ENCODE measurements at places on chromosomes 1 and 21.

GRCh38 chr1:59292562-59292961 lies 4.3 kb upstream of the FGGY start:
- DNase-seq, result no peak

DNA sequence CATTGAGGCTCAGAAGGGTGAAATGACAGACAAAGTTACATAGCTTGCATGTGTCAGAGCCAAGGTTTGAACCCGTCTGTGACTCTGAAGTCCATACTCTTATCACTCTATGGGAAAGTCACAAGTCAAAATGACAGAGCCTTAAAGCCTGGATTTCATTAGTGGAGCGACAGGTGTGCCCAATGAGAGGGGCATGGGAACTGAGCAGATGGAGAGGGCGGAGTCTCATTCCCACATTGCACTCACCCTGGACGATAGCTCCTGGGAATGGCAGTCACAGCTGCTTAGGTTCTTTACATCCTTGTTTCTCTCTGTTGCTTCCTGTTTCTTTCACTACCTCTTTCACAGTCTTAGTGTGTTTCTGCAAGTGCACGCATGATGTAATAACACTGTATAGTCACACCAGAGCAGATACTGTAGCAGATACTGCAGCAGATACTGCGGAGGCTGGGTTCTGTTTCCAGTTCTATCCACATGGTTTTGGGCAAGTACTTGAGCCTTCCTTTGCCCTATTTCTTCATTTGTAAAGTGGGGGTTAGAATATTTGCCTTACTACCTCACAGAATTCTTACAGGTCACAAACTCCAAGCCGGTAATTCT lies 127.2 kb downstream of the ZSCAN20 start:
- DNase-seq, result no peak

GRCh38 chr1:211135342-211135950 lies 1.5 kb upstream of the KCNH1 start:
- peak; percentile 61 for DNase-seq

GRCh38 chr1:172112576-172112975 lies 271.3 kb downstream of the DNM3 start:
- DNase-seq, result no peak

GRCh38 chr1:108585313-108585712 lies 25.4 kb downstream of the EEIG2 start:
- no peak for DNase-seq

- DNase-seq, result no peak
Measured at GRCh38 chr1:209620487-209620884, 31.7 kb downstream of the LAMB3 start.

DNA sequence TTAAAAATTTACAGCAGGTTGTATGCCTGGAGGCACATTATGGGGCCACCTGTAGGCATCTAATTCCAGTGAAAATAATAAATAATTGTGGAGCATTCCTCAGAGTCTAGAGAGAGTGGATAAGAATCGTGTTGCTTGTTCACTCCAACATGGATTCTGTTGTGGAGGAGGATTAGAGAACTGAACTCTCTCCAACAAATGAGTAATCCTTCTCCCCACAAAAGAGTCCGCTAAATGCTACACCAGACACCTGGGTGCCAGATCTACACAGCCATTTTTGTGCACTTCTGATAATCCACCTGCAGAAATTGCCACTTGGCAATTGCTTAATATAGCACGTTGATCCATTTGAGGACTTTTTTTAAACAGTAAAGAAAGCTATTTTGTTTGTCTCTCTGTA lies 113.7 kb upstream of the DPYD start:
- DNase-seq, result no peak

GRCh38 chr1:32404946-32405345 lies 10.7 kb upstream of the BSDC1 start:
- DNase-seq, result no peak

GRCh38 chr1:41365320-41365633 lies 4.0 kb downstream of the FOXO6 start:
- no peak for DNase-seq

- no peak for DNase-seq
Measured at GRCh38 chr1:25893116-25893515, 13.1 kb downstream of the STMN1 start.

GRCh38 chr21:26473471-26473870 lies 99.6 kb downstream of the CYYR1 start:
- DNase-seq, result no peak

- peak; percentile 13 for DNase-seq
Measured at GRCh38 chr1:94883691-94884090, 43.2 kb downstream of the CNN3 start.

DNA sequence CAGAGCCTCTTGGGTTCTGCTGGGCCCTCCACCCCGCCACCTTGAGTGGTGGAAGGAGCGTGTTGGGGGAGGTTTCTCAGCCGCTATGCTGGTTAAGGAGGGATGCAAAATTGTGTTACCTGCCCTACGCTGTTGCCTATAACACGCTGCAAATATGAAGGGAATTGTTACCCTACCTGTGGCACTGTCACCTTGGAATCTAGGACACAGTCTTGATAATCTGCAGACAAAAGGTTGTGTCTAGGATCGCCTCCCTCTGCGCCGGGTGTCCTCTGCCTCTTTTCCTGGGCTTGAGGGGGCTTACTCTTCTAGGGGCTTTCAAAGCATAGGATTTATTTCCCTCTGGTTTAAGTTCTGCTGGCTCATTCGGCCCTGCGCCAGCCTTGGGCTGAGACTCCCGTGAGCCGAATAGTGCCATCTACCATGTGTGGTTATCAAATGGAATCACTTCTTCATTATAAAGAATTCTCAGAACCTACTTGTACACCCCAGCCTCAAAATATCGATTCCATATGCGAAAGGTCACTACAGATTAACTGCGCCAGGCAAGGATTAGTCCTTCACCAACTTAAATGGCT lies 697 bp downstream of the SLC22A15 start:
- no peak for DNase-seq

DNA sequence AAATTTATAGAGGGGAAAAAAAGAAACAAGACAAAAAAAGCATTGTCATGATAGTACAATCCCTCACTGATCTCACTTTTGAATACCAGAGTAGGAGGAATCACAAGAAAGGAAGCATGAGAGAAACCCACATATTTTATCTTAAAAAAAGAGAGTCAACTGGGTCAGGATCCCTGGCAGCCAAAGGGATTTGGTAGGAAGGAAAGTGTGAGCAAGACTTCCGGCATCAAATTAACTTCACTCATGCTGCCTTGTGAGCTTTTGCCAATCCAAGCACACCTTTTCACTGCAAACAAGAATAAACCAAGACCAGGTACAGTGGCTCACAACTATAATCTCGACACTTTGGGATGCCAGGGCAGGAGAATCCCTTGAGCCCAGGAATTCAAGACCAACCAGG lies 53.1 kb downstream of the SLC9C2 start:
- DNase-seq, result no peak

GRCh38 chr1:59706303-59706599 lies 108.5 kb upstream of the HOOK1 start:
- no peak for DNase-seq

DNA sequence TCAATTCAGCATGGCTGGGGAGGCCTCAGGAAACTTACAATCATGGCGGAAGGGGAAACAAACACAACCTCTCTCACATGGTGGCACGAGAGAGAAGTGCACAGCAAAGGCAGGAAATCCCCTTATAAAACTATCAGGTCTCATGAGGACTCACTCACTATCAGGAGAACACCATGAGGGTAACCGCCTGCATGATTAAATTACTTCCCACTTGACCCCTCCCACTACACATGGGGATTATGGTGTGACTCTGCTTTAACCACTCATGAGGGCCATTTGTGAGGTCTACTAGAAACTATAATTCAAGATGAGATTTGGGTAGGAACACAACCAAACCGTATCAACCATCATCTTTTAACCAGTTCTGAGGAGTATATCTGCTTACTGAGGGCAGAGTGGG lies 387.4 kb upstream of the NFIA start:
- no peak for DNase-seq

DNA sequence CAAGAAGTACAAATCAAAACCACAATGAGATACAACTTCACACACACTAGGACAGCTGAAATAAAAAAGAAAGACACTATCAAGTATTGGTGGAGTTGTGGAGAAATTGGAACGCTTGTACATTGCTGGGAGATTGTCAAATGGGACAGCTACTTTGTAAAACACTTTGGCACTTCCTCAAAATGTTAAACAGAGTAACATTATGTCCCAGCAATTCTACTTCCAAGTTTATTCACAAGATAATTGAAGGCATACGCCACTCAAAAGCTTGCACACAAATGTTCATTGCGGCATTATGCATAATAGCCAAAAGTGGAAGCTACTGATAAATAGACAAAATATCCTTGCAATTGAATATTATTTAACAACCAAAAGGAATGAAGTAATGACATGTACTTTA lies 199.9 kb upstream of the KCNK2 start:
- no peak for DNase-seq

- peak; percentile 86 for DNase-seq
Measured at GRCh38 chr1:32540605-32541004, 1.4 kb downstream of the ZBTB8A start.

- DNase-seq, result no peak
Measured at GRCh38 chr1:77447669-77448068, 165.8 kb downstream of the AK5 start.

DNA sequence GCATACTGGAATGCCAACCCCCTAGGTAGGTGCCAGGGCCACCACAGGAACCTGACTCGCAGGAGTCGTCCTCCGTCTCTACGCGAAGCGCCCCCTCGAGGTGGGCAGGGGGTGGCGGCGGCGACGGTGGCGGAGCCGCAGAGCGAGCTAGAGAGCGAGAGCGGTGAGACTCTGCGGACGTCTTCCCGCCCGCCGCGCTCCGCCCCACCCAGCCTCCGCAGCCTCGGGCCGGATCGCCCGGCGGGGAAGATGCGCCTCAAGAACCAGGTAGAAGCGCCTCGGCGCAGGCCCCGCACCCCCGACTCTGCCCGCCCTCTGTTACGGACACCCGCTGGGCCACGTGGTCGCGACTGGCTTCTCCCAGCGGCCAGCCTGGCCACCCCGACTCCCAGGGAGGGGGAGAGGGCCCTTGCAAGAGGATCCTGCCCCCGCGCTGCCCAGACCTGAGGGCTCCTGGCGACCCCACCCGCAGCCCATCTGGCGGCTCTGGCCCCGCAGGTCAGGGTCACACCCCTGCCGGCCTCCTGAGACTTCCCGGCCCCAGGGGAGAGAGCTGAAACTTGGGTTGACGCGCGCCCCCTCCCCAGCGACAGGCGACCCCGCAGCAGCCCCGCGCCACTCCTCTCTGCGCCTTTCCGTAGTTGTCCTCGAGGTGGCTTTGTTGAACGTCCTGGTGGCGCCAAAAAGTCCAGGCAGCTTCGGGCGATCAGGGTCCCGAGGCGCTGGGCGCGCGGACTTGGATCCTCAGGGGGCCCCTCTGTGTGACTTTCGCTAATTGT lies 24.4 kb upstream of the AGBL4 start:
- DNase-seq, result peak; percentile 13

- DNase-seq, result no peak
Measured at GRCh38 chr1:223299553-223299952, 64.4 kb downstream of the SUSD4 start.

- no peak for DNase-seq
Measured at GRCh38 chr1:244384066-244384465, 67.6 kb downstream of the ADSS2 start.

GRCh38 chr21:46229133-46229922 lies 754 bp upstream of the LSS start:
- peak; percentile 56 for DNase-seq

DNA sequence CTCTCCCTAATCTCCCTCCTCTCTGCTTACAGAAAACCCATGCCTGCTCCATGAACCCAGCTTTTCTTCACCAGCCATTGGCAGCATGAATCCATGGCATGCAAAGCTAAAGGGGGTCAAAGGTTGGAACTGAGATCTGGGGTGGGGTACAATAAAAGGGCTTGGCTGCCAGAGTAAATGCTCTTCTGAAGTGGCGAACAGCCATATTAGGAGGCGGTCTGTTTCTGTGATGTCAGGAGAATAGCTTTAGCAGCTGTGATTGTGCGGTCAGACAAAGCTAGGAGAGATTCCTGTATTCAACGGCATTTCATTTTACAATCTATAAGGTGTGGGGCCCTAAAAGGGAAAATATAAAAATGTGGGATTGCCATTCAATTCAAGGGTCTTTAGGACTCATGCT lies 71.7 kb upstream of the TMPRSS2 start:
- no peak for DNase-seq

DNA sequence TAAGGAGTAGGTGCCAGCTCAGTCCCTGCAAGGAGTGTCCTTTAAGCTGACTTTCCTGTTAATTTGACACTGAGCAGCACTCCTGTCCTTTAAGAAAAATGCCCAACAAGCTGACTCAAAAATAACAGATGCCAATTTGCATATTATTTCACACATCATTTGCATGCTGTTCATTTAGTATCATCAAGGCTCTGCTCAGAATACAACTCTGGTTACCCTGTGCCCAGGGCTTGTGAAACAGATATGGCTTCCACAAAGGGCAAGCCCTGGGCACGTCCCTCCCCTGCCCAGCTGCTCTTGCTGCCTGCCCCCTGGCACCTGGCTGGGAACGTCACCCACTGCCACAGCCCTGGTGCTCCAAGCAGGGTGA lies 10.3 kb downstream of the KCNN3 start:
- DNase-seq, result no peak

- DNase-seq, result no peak
Measured at GRCh38 chr21:42581993-42582786, 68.5 kb downstream of the SLC37A1 start.

DNA sequence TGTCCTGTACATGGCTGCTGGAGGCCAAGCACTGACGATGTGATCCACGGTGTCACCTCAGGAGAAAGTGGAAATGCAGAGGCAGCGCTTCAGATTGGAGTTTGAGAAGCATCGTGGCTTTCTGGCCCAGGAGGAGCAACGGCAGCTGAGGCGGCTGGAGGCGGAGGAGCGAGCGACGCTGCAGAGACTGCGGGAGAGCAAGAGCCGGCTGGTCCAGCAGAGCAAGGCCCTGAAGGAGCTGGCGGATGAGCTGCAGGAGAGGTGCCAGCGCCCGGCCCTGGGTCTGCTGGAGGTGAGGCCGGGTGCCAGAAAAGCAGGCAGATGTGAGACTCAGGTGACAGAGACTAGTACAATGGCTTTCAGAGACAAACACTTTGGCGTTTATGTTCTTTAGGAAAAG lies 7.7 kb downstream of the TRIM58 start:
- DNase-seq, result no peak

DNA sequence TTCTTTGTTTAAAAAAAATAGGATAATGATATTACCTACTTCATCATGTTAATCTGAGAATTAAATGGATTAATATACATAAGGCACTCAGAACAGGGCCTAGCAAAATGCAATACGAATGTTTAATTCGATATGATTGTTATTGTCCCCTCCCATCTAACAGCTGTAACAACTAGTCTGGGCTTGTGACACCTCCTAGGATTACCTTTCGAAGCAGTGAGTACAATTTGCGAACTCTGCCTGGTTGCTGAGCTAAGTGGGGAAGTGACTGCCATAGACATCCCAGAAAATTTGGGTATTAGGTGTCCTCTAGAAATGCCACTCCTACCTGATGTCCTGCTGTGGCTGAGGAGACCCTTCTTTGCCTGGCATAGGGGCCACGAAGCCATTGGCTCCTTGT lies 3.0 kb downstream of the RASSF5 start:
- no peak for DNase-seq

- DNase-seq, result no peak
Measured at GRCh38 chr1:230174041-230174440, 107.0 kb downstream of the GALNT2 start.

GRCh38 chr1:152348447-152348846 lies 11.4 kb downstream of the FLG2 start:
- DNase-seq, result no peak

- peak; percentile 64 for DNase-seq
Measured at GRCh38 chr1:181134543-181135436, 46.3 kb downstream of the IER5 start.

- no peak for DNase-seq
Measured at GRCh38 chr1:74522148-74522547, 9.7 kb upstream of the LRRC53 start.
